ENCODE measurements at places on chromosomes 6 and 20. TPM values are rescaled to one million over a fixed set of nuclear protein-coding genes. Genes with fewer than 3 reads are reported as not detected.

GRCh38 chr20:4160761-4161305, 145.5 kb upstream of the RNF24 start:
- no peaks in the 10 kb centered on the region for H3K27me3 ChIP-seq
- H3K27ac ChIP-seq, result peak overlapping the region; percentile 82
- peaks cover 25% of the 10 kb centered on the region for H3K4me1 ChIP-seq
- H3K36me3 ChIP-seq, result no peaks in the 10 kb centered on the region

Gene OPRM1
- total RNA-seq, result not detected

DNA sequence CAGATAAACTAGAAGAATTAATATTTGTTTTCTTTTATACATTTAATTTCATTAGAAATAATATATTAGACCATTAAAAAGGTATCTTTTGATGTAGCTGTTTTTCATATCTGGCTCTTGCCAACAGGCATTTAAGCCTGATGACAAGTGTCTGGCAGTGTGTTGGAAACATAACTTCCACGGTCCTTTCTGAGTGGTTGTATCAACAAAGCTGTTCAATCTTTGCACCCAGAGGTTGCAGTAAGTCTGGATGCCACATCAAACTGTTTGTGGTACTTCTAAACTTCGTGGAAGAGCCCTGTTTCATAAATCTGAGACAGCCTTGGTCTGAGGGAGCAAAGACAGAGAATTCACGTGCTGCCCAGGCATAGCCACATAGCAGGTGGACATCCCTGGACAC, 197.4 kb downstream of the TRDN start:
- H3K27me3 ChIP-seq, result peaks cover 16% of the 10 kb centered on the region
- H3K4me3 ChIP-seq, result no peak overlapping the region
- no peaks in the 10 kb centered on the region for H3K36me3 ChIP-seq
- H3K27ac ChIP-seq, result no peak overlapping the region
- no peaks in the 10 kb centered on the region for H3K4me1 ChIP-seq

Gene BMP6
- not detected for total RNA-seq

DNA sequence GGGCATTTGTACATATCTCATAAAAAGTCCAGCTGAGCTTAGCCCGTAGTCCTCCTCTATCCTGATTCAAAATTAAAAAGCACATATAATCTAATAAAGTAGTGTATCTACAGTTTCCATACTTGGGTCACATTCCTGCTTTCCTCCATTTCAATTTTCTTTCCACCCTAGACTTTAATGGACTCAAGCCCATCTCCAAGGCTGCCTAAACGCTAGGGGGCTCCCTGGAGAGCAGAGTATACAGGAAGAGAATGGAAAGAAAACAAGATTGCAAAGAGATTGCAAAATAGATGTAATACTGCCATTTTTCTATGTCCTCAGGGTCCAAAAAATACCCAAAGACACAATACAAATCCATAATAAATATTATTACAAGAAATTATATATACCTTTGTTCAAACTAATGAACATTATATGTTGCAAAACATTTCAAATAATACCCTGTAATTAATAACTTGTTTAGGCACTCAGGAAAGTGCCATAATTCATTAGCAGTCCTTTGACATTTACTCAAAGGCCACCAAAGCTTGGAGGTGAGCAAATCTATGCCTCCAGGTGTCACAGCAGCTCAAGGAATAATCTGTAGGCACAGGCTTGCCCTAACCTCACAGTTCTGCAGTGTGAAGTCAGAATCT, 2.4 kb upstream of the MCM3 start:
- no peaks in the 10 kb centered on the region for H3K27me3 ChIP-seq
- peaks cover 14% of the 10 kb centered on the region for H3K4me1 ChIP-seq
- H3K4me3 ChIP-seq, result no peak overlapping the region
- H3K27ac ChIP-seq, result no peak overlapping the region
- no peak for DNase-seq

Gene BLTP3A
- total RNA-seq, result 20.1 TPM

DNA sequence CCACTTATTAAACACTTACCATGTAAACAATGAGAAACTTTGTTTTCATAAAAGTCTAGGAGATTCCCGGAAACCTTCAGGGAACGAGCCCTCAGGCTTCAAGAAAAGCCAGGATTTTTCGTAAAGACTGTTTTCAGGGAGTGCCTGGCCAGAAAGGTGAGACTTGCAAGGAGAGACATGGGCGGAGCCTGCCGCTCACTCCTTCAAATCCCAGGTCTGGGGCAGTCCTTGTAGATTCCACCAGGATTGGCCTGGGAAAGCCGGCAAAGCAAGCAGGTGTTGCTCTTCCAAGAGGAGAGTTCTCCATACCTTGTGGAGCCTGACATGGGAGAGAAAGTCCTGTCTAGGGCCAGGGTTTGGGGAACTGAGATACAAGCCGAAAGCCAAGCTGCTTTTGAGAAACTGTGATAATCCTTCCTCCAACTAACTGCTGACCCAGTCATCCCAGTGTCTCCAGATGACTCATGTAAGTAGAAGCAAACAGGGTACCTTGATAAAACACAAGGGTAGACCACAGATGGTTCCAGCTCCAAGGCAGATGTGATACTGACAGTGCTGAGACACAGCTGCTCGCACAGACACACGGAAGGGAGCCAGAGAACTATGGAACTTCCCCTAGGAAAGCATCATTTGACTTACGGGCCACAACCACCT, 69.4 kb upstream of the NAA20 start:
- no peak overlapping the region for H3K4me3 ChIP-seq
- no peak for DNase-seq
- no peaks in the 10 kb centered on the region for H3K36me3 ChIP-seq
- peaks cover 32% of the 10 kb centered on the region for H3K4me1 ChIP-seq
- H3K27ac ChIP-seq, result no peak overlapping the region

DNA sequence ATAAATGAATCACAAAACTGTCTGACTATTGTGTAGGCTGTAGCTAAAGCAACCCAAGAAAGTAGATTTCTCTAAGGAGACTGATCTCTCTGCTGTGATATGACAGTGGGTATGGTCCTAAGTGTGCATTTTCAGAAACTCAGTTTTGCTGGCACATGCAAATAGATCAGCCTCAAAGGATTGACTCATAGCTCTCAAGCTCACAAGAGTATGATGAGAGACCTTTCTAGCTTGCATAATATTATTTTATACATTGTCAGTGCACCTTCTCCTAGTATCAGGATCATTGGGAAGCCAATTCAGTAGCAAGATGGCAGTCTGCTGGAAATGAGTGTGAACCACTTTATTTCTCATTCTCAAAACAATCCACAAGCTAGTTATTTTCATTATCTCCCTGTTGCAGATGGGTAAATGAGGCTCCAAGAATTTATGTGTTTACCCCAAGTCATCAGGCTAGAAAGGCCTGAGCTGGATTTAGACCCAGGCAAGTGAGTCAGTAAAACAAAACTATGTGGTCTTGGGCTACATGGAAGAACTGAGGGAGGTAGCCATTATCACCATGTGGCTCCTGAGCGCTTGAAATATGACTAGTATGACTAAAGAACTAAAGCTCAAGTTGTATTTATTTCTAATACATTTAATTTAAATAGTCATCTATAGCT, 27.9 kb upstream of the PLCB4 start:
- peaks cover 10% of the 10 kb centered on the region for H3K4me1 ChIP-seq
- H3K4me3 ChIP-seq, result no peak overlapping the region
- H3K27ac ChIP-seq, result no peak overlapping the region
- no peaks in the 10 kb centered on the region for H3K36me3 ChIP-seq
- no peaks in the 10 kb centered on the region for H3K27me3 ChIP-seq

Gene OGFRL1
- 3.9 TPM for total RNA-seq

DNA sequence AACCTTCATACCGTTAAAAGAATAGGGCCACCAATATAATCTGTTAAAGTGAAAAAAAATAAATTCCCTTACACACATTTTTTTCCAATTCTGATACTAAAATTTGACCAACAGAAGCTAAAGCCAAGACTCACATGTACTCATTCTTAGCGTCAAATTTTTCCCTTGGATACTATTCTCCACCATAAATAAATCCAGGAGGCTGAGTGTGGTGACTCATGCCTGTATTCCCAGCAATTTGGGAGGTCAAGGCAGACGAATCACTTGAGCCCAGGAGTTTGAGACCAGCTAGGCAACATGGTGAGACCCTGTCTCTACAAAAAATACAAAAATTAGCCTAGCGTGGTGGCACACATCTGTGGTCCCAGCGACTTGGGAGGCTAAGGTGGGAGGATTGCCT, 43.9 kb downstream of the SCML4 start:
- no peak overlapping the region for H3K27ac ChIP-seq
- H3K4me3 ChIP-seq, result no peak overlapping the region
- H3K4me1 ChIP-seq, result no peaks in the 10 kb centered on the region
